RPMI7951 (cell line): ENCODE measurements at places on chromosomes 3 and 15. TPM values are rescaled to one million over a fixed set of nuclear protein-coding genes. Genes with fewer than 3 reads are reported as not detected.

Gene CHST13
- not detected in 2 replicates for total RNA-seq

- peak; percentile 21 for DNase-seq
These were observed 105.3 kb upstream of the AGBL1 start for GRCh38 chr15:85974348-85974705.

Gene STAB1
- under 0.01 TPM in 2 replicates for total RNA-seq

DNA sequence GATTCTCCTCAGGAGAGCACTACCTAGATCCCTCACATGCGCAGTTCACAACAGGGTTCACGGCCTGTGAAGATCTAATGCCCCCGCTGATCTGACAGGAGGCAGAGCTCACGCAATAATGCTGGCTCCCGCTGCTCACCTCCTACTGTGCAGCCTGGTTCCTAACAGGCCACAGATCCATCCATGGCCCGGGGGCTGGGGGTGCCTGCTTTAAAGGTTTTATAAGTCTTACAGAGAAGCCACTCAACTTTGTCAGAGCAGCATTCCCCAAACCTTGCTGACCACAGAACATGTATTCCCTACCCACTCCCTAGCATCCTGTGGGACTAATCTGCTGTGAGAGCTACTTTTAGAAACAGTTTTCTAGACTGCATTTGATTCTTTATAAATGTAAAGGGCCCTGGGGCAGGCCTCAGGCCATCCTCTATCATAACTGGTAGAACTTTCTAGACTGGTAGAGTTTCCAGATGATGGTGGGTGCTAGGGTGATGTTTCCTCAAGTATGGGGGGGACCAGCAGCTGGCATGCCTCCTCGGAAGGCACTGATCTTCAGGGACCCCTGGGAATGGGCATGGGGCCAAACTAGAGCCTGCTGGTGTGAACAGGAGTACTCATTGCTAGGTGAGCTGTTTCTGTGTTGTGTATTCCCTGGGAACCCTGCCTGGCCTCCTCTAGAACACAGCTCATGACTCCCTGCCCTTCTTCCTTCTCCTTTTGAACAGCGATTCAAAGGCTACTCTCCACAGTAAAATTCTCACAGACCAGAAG, 25.7 kb upstream of the RAD18 start:
- DNase-seq = no peak

- DNase-seq = no peak
These were observed 2.9 kb downstream of the ZNF385D start for GRCh38 chr3:21747966-21748555.

GRCh38 chr15:86162172-86162591, 82.5 kb downstream of the AGBL1 start:
- no peak for DNase-seq

- no peak for DNase-seq
These were observed 35.6 kb upstream of the SEC13 start for GRCh38 chr3:10356461-10356981.

Gene STRIT1
- total RNA-seq = not detected in 2 replicates

DNA sequence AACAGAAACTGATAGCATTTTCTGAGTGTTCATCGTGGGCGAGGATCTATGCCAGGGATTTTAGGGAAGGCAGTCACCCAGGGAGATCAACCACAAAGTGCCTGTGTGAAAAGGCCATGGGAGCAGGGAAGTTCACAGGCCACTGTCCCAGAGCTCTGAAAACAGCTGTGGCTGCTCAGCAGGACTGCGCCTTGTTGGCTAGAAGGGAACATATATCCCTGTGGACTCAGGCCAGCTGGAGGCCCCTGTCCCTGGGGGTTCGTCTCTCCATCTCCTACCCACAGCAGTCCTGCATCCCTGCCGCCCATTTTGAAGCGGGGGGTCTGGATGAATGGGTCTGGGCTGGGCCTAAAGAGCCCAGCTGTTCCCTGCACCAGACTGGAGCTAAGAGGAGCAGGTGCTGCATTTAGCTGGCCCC, 27.8 kb downstream of the PPCDC start:
- no peak for DNase-seq

- no peak for DNase-seq
These were observed 393.0 kb downstream of the IGSF11 start for GRCh38 chr3:118641608-118642007.

Gene C3orf70
- total RNA-seq = 8.2 and 8.4 TPM in 2 replicates

Gene PTX3
- total RNA-seq = 12.7 and 13.5 TPM in 2 replicates

- peak; percentile 70 for DNase-seq
These were observed at the start of gene CFAP92 for GRCh38 chr3:128993461-128994172. CFAP92 (minus strand) TSS chr3:128994076; CDS start chr3:128993304, 772 bp downstream.

Gene UBE3A
- 51.0 and 66.4 TPM in 2 replicates for total RNA-seq

Gene CCDC80
- total RNA-seq = 29.1 and 44.6 TPM in 2 replicates

DNA sequence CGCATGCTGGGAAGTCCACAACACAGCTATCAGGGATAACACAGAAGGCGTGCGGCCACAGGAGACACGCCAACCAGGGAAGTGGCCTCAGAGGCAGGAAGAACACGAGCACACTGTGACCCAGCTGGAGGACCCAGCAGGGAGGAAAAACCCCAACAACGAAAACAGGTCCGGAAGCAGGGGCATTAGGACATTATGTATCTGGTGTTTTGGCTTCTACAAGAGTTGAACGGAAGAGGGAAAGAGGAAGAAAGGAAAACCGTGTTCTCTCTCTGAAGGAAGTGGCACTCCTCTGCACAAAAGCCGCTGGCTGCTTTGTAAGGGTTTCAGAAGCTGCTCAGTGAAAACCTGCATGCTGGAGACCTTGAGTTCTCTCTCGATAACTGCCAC, 61.8 kb downstream of the HACD2 start:
- no peak for DNase-seq

Gene TMF1
- 22.7 and 27.3 TPM in 2 replicates for total RNA-seq

- no peak for DNase-seq
These were observed 16.5 kb upstream of the GLCE start for GRCh38 chr15:69143756-69144436.

DNA sequence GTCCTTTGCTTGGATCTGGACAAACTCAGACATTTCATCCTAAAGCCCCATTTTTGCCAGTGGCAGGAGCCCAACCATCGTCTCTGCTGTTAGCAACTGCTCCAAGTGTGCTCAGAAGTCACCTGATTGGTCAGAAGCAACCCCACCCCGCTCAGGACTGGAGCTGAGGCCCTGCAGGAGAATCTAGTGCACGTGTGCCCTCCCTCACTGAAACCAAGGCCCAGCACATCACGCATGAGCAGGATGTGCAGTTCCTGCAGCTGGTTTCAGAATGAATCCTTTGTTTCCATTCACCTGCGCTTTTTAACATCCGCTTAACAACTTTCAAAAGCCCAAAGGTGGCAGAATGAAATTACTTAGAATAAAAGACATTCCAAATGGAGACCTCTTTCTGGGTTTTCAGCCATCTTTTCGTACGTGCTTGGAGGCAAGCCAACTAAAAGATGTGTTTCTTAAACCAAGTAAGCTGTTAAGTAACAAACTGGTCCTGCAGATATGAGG, 81.2 kb downstream of the SRGAP3 start:
- no peak for DNase-seq

Gene KBTBD12
- total RNA-seq = not detected in 2 replicates

DNA sequence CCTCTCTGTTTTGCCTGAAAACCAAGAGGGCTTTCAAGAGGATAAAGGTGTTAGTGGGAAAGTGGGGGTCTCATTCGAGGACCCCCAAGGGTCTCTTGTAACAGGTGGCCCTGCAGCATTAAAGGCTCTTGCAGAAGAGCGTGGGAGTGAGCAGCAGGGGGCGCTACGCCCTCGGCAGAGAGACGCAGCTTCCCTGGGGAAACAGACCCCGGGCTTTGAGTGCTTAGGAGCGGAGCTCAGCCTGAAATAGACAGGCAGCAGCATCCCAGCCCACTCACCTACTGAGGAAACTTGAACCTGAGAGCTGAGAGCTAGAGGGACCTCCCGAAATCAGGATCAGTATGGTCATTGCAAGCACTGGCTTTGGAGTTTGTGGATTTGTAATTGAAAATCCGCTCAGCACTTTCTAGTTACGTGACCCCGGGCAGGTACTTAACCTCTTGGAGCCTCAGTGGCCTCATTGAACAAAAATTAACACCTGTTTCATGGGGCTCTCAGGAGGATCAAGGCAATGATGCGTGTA, 25.7 kb downstream of the RPLP1 start:
- DNase-seq = peak; percentile 41

DNA sequence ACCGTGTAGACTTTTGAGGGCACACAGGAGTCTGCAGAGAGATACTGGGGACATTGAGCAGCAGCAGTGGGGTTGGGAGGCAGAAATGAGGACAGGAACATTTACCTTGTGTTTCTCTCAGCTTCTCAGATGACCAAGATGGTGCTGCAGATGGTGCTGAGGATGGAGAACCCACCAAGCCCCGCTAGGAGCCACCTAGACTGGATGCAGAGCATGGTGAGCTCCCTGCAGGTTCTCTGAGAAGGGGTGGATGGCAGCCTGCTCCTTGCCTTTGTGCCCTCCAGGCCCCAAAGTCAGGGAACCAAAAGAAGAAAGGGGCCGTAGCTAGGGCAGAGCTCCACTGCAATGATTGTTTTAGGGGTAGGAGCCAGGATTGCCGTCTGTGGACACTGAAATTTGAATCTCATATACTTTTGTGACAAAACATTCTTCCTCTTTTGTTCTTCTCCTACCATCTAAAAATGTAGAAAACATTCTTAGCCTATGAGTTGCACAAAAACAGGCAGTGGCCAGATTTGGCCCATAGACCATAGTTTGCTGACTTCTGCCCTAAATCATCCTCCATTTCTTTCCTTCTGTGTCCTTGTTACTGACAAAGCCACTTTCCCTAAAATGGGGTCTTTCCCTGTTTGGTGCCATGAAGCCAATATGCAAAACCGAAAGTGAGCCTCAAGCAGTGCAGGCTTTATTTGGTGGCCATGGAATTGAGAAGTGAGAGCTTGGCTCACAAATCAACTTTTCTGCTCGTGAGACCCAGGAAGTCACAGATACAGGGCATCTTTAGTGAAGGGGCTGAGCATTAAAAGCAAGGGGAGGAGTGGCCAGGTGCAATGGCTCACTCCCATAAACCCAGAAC, 11.9 kb upstream of the MUC20 start:
- no peak for DNase-seq

Gene CKMT1A
- 0.24 TPM in 1 of 2 replicates, not detected in the other for total RNA-seq

DNA sequence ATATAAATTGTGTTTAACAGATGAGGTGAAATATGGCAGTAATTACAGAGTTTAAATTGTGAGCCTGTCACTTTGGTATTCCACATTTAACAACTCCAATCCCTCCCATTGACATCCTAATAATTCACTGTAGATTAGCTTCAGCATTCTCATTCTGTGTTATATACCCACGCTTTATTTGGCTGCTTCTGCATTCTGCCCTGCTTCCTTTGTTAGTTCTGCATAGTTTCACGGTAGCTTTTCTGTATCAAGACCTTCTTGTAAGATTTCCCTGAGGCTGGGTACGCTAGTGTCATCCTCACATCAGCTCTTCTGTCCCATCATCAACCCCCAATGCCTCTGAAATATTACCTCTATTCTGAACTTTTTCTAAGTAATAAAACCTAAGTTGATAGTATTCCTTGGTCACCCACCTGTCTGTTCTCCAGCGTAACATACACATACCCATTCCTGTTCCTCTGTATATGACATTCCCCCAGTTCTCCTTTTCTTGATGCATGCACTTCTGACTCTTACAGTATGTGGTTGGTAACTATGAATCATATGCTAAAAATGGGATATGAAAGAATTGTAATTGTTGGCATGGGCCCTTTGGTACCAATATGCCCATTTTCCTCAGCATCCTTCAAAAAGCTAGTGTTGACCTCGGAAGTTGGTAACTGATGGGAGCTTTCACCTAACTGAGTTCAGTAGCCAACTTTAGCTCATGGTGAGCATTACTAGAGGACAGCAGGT, 171.2 kb downstream of the KLHL25 start:
- DNase-seq = no peak

GRCh38 chr3:37832480-37832879, 29.2 kb upstream of the CTDSPL start:
- no peak for DNase-seq

DNA sequence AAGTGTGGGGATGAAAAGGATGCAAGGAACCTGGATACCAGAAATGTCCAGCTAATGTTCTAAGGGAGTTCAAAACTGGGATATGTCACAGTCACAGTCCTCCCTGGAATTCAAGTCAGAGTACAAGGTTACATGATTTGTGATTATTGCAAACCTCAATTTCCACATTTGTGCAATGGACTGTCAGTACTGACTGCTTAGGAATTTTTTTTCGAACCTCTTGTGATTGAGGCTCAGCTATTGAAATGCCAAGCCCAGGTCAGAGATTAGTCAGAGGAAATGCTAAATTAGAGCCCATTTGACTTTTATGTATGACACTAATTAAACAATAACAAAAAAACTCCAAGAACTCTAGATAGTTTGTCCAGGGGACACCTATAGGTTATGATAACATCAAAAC, 210.2 kb downstream of the THSD4 start:
- DNase-seq = peak; percentile 50

DNA sequence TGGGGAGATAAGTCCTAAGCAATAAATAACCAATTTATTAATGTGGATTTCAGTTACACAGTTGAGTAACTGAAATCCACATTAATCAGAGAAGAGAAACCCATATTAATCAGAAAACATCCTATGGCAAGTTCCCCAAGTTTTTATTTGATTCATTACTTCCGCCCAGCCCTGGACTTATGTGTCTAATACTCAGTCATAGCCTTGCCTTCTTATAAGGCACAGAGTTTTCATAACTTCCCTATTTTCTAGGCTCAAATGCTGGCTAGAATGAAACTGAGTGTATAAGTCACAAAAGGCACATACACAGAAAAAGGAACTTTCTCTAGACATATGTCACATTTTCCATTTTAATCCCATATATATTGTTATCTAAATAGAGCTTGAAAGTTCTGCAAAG, 28.8 kb downstream of the CD47 start:
- no peak for DNase-seq

GRCh38 chr3:11240496-11240895, 31.7 kb upstream of the ATG7 start:
- no peak for DNase-seq
